ENCODE measurements at places on chromosomes 12 and 14.

GRCh38 chr12:125888921-125889320 is 823.7 kb downstream of the AACS start:
- DNase-seq: no peak

DNA sequence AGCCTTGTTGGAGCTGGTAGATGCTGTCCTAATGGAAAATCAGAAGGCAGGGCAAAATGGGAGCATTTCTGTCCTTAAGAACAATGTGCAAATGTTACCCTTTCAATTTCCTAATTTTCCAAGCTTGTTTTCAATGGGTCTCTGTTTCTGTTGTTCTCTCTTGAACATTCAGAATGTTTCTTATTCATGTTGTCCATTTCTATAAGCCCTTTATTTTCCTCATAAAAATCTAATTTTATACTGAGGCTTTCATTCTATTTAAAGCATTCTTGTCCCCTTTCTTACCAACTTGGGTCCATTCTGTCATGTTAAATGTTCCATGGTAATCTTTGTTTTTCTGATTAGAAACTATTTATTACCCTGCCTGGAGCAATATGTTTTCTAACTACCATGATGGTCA is 125.0 kb downstream of the PRIMA1 start:
- no peak for DNase-seq

DNA sequence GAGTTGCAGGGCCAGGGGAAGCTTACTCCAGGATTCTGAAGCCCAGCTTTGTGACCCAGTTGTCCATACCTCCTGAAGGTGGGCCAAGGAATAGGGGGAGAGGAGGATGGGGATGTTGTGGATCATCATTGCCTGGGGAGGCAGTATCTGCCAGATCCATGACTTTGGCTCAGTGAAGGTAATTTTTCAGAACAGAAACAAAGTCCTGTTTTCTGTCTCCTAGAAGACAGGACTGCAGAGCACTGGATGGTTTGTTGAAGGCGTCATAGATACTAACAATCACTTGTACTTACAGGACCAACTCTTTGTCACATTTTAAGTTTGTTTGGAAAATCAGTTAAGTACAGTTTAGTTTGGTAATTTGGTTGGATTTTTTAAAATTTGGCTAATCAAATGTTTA is 38.4 kb downstream of the ANO6 start:
- no peak for DNase-seq

- no peak for DNase-seq
These were observed 7.6 kb downstream of the YBX3 start for GRCh38 chr12:10715491-10715890.

DNA sequence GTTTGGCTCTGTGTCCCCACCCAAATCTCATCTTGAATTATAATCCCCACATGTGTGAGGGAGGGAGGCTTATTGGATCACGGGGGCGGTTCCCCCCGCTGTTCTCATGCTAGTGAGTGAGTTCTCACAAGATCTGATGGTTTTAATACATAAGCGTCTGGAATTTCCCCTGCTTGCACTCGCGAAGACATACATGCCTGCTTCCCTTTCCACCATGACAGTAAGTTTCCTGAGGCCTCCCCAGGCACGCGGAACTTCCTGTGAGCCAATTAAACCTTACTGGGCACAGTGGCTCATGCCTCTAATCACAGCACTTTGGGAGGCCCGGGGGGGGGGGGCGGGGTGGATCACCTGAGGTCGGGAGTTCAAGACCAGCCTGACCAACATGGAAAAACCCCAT is 60.8 kb downstream of the R3HDM2 start:
- DNase-seq: no peak

GRCh38 chr14:55799508-55800095 is 219.6 kb downstream of the KTN1 start:
- DNase-seq: no peak

GRCh38 chr12:119819322-119819721 is 57.8 kb downstream of the CIT start:
- DNase-seq: no peak

- DNase-seq: no peak
These were observed 1419.9 kb upstream of the TMEM132C start for GRCh38 chr12:126847005-126847629.

DNA sequence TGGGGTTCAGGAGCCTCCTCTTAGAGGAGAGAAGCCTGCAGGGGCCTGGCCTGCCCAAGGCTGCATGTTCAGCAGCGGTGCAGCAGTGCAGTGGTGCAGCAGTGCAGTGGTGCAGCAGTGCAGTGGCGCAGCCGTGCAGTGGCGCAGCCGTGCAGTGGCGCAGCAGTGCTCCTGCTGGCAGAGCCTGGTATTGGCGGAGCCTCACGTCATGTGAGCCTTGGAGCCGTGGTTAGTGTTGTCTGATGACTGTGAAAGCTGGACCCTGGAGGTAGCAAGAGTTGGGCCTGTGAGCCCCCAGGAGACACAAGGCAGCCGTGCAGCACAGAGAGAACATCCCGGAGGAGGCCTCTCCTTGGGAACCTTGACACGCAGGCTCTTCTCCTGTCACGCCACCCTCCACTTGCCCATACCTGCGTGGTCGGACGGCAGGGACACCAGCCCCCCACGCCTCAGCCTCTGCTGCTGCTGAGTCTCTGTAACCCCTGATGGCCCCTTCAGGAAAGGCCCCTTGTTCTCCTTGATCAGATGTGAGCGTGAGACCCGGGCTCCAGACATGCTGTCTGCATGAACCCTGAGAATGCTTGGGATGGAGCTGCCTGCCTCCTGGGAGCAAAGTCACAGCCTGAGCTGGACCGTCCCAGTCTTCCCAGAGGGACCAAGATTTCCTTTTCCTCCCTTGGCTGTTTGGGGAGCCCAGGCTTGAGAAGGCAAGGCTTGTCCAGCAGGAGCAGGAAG is 193.7 kb downstream of the KIF26A start:
- no peak for DNase-seq

- no peak for DNase-seq
These were observed 43.9 kb downstream of the BHLHE41 start for GRCh38 chr12:26080911-26081310.

- no peak for DNase-seq
These were observed 51.3 kb downstream of the SCN8A start for GRCh38 chr12:51642286-51642685.

DNA sequence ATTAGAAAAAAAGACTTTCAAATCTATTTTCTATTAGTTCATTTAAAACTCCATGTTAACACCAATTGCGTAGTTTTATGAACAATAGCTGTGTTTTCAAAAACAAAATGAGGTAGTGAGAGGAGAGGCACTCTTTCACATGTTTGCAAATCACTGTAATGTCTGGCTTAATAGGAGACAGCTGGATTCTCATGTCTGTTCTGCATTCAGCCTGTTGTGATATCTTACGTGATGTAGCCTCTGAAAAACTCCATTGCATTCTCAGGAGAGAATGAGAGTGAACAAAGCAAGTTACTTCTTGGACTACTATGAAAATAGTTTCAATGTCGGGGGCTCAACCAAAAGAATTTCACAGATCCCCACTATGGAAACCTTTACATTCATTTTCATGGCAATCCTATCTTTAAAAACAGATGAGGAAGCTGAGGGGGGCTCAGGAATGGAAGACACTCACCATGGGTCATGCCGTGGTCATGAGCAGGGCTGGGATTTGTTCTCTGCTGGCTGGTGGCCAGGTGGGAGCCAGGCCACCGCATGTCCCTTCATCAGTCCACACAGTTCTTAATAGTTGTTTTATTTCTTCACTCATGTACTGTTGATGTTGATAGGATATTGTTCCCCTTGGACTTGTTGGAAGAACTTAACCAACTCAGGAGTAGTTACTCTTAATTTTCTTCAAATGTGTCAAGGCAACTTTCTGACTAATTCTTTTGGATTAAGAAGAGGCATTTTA is 346.2 kb upstream of the FAR2 start:
- DNase-seq: no peak

- no peak for DNase-seq
These were observed 143.2 kb downstream of the ZFP36L1 start for GRCh38 chr14:68649476-68650189.

- no peak for DNase-seq
These were observed 367.4 kb downstream of the BTG1 start for GRCh38 chr12:91778091-91778832.

- no peak for DNase-seq
These were observed 506 bp downstream of the EMP1 start for GRCh38 chr12:13197032-13197431.

DNA sequence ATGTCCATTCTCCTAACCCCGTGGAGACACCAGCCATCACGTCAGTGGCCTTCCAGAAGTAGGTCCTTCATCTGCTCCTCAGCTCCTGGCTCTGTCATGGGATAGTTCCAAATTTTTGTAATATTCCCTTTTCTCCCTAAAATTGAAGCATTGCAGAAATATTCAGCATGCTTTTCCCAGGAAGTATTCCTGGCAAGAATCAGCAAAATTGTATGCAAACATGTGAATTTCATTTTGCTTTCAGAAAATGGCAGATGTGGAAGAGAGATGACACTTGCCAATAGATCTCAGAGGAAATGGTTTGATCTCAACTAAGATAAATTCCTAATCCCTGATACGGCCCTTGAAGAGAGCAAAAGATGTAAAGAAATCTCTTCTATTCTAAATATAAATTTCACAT is 298.9 kb downstream of the ITPR2 start:
- DNase-seq: no peak

DNA sequence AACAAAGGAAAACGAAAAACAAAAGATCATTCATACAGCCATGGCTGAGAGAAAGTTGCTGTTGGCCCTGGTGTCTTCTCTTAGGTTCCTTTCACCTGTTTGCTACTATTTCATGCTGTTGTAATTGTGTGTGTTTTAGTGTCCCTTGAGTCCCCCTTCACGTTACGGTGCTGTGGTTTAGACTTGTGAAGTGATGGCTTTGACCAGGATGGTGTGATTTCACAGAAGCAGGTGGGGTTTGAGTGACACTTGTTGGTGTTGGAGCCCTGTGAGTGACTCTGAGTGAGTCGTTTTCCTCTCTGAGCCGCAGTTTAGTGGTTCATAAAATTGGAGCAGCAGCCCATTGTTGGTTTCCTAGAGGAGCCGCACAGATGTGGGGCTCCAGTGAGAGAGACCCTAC is 635.4 kb downstream of the VRK1 start:
- no peak for DNase-seq

GRCh38 chr12:111448266-111448830 is 42.6 kb downstream of the SH2B3 start:
- DNase-seq: no peak

- no peak for DNase-seq
These were observed 7.7 kb downstream of the TDP1 start for GRCh38 chr14:89963288-89963978.

GRCh38 chr14:104086210-104086660 is 735 bp downstream of the ASPG start:
- DNase-seq: no peak

DNA sequence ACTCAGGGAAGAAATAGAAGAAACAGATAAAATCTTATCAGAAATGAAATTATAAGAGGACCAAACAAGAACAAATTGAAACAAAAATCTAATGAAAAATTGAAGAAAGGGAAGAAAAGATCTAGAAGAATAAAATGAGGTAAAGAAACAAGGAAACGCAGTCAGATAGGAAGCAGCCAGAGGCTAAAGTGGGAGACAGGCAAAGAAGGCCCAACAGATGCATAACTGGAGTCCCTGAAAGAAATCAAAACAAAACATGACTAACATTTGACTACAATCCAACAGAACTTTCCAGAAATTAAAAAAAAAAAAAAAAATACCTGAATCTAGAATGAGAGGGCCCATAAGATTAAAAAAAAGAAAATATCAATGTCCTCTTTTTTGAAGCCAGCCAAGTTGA is 65.6 kb downstream of the AMN start:
- DNase-seq: no peak

DNA sequence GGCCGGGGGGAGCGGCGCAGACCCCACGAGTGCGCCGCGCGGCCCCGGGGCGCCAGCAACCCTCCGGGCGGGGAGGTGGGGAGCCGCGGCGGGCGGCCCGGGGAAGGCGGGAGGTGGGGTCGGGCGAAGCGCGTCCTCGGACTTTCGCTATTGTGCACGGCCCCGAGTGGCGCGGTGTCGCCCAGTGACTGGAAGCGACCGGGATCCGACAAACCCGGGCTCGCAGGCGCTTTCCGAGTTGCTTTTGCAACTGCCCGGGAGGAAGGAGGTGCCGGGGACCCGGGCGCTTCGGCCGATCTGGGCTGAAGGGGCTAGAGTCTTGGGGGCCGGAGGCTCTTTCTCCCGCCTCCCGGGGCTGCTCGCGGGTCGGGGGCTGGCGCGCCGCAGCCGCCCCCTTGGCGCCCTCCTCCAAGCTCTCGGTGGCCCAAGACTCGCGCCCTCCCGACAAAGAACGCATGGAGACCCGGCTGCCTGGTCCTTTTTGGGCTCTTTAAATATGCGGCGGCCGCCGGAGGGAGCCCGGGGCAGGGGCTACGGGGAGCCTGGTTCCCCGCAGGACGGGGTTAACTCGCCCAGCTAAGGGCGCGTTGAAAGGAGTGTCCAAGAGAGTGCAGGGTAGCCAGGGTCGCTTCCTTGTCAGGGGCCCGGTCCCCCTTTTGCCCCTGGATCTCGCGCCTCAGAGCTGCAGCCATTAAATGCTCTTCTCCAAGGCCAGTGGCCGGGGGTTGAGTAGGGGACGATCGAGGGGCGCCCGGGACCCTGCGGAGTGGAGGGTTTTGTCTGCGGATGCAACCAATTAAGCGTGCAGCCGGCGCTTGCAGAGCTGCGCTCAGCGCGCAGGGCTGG is 1.4 kb downstream of the HMGA2 start:
- DNase-seq: peak; percentile 44

- no peak for DNase-seq
These were observed 126.1 kb upstream of the FUT8 start for GRCh38 chr14:65286443-65286842.

- DNase-seq: no peak
These were observed 221.2 kb downstream of the TRHDE start for GRCh38 chr12:72493407-72493806.

GRCh38 chr14:50123062-50123461 is 6.7 kb upstream of the VCPKMT start:
- no peak for DNase-seq

- no peak for DNase-seq
These were observed 743.5 kb downstream of the DIO2 start for GRCh38 chr14:79467835-79468234.

DNA sequence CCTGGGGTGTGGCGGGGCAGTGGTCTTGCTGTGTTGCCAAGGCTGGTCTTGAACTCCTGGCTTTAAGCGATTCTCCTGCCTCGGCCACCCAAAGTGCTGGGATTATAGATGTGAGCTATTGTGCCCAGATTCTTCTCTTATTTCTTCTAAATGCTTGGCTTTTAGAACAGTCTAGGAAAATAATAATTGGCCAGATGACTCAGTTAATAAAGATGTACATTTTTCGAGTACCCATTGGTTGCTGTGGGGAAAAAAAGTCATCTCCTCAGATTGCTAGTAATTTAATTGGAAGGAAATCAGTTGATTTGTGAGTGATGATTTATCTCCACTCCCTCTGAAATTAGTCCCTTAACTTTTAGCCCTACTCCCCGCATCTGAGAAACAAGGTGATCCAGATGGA is 45.5 kb downstream of the CHST11 start:
- DNase-seq: no peak

- no peak for DNase-seq
These were observed 34.7 kb upstream of the YY1 start for GRCh38 chr14:100203962-100204834.
